ENCODE measurements at places on chromosomes 5 and 9. TPM values are rescaled to one million over a fixed set of nuclear protein-coding genes. Genes with fewer than 3 reads are reported as not detected.

- DNase-seq, result no peak
Measured at GRCh38 chr9:116103976-116104820, 49.4 kb upstream of the PAPPA start.

DNA sequence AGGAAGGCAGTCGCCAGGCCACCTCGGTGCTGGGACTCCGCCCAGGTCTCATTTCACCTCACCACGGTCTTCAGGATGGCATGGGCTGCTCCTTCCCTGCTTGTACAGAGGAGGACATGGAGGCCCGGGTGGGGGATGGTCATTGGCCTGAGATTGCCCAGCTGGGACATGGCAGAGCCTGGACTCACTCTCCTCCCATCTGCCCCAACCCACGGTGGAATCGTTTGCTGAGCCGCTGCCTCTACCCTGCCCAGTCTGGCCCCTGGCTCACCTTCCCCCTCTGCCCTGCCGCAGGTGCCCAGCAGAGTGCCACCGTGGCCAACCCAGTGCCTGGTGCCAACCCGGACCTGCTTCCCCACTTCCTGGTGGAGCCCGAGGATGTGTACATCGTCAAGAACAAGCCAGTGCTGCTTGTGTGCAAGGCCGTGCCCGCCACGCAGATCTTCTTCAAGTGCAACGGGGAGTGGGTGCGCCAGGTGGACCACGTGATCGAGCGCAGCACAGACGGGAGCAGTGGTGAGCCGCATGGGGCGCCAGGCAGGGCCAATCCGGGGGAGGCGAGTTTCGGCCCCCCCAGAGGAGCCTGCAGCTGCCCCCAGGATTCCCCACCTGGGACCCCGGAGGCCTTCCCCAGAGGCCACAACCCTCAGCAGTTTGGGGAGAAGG, 36.7 kb downstream of the HK3 start:
- no peak for DNase-seq

The GALNT12 gene
- total RNA-seq, result 54.6 TPM

DNA sequence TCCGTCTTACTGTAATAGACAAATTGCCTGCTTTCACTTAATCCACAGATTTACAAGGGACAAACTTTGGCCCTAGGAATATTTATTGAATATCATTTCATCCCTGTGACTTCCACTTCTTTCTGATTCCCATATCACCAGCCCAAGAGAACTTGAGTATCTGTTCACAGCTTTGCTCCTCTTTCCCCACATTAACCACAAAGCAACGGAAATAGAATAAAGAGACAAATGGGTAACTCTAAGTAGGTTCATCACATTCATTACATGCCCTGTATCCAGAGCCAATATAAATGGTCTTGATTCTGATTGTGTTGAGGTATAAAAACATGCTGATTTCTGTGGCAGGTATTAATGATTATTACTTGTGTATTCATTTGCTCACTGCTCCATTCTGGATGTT, 41.9 kb downstream of the TMEM252 start:
- DNase-seq, result no peak

DNA sequence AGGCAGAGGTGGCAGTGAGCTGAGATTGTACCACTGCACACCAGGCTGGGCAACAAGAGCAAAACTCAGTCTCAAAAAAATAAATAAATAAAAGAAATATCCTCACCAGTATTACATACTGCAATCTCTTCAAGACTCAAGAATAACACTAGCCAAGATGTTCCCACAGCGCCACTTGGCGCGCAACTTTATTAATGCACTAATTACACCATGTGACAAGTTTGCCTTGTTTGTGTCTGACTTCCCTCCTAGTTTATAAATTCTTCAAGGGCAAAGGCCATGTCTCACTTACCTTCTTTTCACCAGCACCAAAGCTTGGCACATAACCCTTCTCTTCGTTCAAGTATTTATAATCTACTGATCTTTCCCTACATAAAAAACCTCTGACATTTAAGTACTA, 4.8 kb downstream of the SKP1 start:
- no peak for DNase-seq

The GHR gene
- total RNA-seq, result 9.8 TPM

The ARL14EPL gene
- not detected for total RNA-seq
